NCI-H187 (cell line): ENCODE measurements at places on chromosomes 2 and 18.

DNA sequence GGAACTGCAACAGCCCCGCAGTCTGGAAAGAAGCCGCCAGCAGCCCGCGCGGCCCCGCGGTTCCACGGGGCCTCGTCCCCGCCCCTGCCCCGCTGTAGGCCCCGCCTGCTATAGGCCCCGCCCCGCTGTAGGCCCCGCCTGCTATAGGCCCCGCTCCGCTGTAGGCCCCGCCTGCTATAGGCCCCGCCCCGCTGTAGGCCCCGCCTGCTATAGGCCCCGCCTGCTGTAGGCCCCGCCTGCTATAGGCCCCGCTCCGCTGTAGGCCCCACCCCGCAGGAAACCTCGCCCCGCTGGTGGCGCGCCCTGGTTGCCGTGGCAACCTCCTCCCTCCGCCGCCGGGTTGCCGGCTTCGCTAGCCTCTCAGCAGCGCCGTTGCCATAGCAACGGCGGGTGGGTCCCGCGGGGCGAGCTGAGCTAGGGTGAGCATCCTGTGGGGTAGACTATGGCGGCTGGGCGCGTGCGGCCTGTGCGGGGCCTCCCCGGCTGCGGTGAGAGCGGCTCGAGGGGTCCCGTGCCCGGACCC is 12.2 kb upstream of the KIF1A start:
- peak; percentile 76 for DNase-seq

DNA sequence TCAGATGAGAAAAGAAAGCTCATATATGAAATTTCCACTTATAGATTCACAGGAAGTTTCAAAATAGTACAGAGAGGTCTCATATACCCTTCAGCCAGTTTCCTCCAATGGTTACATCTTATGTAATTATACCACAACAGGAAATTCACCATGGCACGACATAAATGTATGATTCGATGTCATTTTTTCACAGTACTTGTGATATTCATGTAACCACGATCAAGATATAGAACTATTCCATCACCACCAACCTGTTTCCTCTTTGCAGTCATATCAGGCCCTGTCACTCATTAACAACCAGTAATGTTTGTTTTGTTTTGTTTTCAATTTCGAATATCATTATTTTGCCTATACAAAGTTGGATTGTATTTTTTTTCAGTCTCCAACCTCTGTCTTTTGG is 314.3 kb upstream of the POU3F3 start:
- no peak for DNase-seq

GRCh38 chr2:171345971-171346722 is 87.6 kb downstream of the METTL8 start:
- no peak for DNase-seq

DNA sequence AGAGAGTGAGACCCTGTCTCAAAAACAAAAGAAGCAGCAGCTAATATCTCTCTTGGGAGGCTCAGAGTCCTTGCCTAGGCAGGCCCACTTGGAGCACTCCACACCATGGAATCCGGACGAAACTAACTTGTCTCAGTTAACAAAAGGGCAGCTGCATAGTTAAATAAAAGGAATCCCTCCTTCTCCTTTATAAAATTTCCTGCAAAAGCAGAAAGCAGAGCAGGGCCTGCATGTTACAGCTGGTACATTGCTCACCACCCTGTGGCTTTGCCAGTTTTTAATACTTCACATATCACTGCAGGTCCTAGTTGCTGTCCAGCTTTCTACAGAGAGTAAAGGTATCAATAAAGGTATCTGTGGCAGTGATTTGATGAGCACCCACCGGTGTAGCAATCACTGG is 93.6 kb downstream of the ASAP2 start:
- no peak for DNase-seq

GRCh38 chr18:8699126-8699525 is 6.2 kb upstream of the MTCL1 start:
- no peak for DNase-seq

DNA sequence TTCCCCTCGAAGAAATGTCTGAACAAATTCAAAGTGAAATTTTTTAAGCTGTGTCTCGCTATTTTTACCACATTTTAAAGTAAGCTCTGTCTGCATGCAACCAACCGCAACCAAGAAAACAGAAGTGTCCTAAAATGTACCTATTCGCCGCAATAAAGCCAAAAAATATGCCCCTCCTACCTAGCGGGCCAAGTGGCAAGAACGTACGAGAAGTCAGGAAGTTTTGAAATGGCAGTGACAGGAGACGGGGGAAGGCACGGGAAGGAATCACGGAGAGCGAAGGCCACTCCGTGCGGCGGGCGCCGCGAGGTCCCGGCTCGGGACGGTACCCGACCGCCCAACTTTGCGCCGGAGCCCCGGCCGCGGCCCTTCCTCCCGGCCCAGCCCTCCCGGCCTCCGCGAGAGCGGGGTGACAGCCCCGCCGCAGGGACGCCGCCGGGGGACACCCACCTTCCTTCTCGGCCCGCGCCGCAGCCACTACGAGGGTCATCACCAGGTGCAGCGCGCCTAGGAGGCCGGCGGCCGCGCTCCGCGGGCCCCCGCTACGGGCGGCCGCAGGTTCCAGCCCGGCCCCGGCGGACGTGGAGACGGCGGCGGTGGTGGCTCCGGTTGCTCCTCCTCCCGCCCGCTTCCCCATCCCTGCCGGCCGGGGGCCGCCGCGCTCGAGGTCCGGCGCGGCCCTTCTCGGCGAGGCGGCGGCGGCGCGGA is 568 bp downstream of the TMEM131 start:
- no peak for DNase-seq

DNA sequence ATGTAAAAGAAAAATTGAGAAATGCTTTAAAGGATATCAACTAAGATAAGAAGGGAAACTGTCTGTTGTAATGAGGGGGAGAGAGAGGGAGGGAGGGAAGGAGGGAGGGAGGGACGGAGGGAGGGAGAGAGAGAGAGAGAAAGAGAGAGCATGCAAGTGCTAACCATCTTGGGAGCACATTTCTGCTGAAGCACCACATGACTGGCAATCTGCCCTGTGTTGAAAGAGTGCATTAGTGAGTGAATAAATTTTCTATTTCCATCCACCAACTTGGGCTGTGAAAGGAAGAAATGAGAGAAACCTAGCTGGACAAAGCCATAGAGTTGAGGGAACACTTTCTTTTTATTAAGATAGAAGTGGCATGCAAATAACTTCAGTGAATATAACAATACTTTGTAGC is 110.7 kb downstream of the TMX3 start:
- DNase-seq = no peak

DNA sequence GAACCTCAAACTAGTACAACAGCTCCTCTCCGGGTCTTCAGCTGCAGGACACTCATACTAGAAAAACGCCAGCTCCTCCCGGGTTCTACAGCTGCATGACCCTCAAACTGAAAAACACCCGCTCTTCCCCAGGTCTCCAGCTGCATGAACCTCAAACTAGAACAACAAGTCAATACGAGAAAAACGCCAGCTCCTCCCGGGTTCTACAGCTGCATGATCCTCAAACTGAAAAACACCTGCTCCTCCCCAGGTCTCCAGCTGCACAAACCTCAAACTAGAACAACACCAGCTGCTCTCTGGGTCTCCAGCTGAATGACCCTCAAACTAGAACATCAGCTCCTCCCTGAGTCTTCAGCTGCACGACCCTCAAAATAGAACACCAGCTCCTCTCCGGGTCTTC is 315.0 kb upstream of the TFPI start:
- DNase-seq = no peak

GRCh38 chr2:230790981-230791380 is 73.8 kb upstream of the ITM2C start:
- no peak for DNase-seq

GRCh38 chr2:30631051-30631671 is 176.1 kb downstream of the CAPN13 start:
- DNase-seq = no peak

- DNase-seq = no peak
Observed at GRCh38 chr2:216949700-216950413, 90.0 kb upstream of the TNP1 start.

DNA sequence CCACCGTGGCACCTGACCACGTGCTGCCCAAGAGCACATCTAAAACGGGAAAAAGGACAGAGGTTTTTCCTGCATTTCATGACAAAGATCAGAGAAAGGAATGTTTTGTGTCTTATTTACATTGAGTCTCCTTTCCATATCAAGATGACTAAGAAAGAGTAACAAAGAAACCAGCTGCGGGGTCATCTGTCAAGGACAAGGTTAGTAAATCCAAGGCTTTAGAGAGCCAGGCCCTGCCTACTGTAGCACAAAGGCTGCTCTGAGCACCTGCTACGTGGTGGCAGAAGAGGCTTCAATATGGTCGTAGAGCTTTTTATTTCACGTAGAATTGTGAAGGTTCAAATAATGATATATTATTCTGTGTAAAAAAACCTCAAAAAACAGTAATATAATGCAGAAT is 51.0 kb downstream of the PRELID3A start:
- no peak for DNase-seq

DNA sequence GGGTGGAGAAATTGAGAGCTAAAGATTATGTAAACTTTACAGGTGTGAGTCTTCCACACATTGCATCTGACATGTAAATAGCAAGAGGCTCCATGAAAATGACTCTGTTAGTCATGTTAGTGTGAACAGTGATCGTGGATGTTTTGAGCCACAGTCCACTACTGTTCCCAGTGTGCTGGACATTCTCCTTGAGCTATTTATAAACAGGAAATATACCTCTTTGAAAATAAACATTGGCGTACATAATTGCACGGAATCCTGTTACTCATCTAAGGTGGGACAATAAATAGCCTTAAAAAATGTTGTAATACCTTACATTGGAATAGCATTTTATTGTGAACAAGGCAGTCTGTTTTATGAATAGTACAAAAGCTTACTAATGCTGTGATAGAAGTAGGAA is 37.0 kb downstream of the LIMS1 start:
- DNase-seq = no peak

DNA sequence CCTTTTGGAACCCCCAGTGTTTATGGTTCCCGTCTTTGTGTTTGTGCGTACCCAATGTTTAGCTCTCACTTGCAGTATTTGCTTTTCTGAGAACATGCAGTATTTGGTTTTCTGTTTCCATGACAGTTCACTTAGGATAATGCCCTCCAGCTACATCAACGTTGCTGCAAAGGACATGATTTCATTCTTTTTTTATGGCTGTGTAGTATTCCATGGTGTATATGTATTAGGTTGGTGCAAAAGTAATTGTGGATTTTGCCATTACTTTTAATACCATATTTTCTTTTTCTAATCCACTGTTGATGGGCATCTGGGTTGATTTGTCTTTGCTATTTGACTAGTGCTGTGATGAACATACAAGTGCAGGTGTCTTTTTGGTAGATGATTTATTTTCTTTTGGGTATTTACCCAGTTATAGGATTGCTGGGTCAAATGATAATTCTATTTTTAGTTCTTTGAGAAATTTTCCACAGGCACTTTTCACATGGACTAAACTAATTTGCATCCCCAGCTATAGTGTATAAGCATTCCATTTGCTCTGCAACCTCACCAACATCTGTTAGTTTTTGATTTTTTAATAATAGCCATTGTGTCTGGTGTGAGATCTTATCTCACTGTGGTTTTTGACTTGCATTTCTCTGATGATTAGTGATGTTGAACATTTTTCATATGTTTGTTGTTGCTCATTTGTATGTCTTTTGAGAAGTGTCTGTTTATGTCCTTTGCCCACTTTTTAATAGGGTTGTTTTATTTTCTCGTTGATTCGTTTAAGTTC is 63.6 kb downstream of the CERS6 start:
- no peak for DNase-seq

DNA sequence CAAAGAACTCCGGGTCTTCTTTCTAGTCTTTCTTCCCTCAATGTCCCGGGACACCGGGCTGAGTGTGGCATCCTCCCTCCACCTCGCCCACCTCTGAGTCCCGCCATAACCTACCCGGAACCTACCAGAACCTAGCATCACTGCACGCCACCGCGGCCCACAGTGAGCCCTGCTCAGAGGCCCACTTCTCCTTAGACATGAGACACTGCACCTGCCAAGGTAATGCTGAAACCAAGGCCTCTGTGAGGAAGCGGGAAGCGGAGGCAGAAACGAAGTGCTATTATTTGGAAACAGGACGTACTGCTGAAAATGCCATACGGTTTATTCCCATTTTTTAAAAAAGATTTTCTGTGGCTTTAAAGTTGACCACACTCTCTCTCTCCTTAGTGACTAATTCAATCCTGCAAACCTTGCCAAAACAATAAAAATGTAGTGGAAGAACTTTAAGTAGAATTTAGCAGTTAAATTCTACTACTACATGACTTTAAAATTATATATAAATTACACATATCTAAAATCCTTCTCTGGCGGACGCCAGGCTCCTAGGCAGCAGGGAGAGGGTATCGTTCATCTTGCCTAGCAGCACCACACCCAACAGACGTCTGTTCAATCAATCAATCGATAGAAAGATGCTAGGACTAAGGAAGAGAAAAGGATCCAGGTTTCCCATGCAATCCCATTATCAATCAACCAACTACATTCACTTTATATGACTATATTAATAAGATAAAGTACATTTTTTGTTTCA is 82.0 kb downstream of the ZNF516 start:
- no peak for DNase-seq

- no peak for DNase-seq
Observed at GRCh38 chr2:105413206-105413605, 14.4 kb upstream of the FHL2 start.

DNA sequence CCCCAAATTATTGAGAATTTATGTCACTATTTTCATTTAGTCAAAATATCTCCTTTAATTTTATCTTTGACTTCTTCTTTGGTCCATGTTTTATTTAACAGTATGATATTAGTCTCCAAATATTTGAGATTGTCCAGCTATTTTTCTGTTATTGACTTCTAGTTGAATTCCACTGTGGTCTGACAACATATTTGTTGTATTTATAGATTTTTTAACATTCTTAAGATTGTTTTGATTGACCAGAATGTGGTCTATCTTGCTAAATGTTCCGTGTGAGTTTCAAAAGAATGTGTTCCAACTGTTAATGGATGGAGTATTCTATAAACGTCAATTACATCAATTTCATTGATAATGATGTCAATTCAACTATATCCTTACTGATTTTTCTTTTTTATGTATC is 1452.1 kb downstream of the SUCLG1 start:
- no peak for DNase-seq

- DNase-seq = peak; percentile 23
Observed at GRCh38 chr2:2564300-2565078, 233.4 kb upstream of the MYT1L start.

DNA sequence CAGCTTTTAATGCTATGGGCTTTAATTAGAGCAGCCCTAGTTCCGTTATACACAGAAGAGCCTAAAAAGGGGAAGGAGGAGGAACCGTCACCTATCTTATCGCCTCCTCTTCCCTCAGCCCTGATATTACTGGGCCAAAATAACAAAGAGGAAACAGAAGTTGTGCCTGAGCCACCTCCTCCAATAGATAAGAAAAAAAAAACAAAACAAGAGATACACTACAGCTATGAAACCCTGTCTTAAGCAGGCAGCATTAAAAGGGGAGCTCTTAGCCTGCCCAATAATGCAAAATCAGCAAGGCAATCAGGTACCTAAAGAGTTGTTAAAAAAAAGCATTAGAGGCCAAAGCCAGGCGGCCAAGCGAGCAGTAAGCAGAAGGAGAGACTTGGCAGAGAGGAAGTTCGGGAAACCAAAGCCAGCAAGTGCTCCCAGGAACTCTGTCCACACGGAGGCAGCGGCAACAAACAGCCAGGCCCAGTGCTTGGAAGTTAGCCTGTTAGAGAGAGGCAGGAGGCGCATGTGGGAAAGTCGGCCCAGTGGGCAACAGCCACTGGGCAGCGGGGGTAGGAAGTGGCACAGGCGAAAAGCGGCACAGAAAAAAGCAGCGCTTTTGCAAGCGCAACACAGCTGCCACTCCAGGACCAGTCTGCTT is 41.8 kb upstream of the PDK1 start:
- DNase-seq = no peak
